ENCODE measurements at places on chromosomes 11 and 22.

DNA sequence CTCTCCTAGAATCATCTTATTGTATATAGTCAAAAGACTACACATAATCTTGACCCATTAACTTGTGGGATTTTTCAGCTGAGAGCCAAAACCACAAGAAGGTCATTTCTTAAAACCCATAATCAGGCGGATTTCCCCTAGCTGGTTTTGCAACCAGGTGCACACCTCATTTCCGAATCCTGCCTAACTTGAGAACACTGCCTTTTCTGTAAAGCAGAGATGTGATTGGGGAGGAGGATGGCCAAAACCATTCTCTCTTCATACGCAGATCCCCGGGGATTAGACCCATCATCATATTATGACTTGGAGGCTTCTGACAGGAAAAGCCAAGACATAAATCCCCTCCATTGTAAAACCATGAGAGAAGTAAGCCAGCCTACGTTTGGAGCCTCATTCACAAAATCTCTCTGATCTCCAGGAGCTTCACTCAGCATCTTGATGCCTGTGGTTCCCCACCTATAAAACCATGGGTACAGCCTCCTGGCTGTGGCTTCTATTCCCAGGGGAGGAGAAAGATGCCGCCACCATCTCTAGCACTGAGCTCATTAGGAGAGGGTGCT is 191.3 kb downstream of the KIF18A start:
- DNase-seq = no peak

DNA sequence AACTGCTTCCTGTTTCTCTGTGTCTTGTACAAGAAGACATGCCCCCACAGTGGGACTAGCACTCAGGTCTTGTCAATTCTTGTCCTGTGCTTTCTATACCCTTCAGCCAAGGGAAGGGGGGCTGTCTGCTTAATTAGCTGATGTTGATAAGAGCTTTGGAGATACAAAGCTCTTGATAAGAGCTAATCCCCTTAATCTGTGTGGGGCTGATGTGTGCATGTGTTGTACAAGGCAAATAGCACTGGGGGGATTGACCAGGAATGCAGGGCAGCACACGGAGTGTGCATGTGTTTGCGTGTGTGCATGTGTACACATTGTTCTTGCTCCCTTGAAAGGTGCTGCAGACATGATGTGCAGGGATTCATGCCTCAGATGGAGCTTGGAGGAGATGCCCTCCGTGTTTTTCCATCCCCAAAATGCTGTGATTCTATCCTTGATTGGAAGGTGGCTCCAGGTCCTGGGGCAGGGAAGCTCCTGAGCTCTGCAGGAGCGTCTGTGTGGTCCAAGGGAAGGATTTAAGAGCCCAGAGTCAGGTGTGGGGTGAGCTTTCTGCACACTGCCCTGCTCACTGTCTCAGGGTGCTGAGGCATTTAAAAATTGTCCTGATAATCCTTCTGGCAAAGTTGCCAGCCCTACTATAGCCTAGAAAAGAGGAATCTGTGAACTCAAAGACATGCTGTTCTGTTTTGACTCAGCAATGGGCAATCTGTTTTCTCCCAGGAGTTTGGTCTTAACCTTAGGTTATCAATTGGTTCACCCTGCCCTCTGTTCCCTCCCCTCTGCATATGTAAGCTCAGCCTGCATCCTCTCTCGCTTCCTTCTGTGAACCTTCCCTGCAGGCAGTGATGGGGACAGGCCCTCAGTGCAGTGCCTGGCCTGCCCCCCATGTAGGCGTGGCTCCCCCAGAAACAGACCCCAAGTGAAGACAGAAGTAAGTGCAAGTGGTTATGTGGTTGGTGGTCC is 102.0 kb downstream of the GRIK4 start:
- no peak for DNase-seq

DNA sequence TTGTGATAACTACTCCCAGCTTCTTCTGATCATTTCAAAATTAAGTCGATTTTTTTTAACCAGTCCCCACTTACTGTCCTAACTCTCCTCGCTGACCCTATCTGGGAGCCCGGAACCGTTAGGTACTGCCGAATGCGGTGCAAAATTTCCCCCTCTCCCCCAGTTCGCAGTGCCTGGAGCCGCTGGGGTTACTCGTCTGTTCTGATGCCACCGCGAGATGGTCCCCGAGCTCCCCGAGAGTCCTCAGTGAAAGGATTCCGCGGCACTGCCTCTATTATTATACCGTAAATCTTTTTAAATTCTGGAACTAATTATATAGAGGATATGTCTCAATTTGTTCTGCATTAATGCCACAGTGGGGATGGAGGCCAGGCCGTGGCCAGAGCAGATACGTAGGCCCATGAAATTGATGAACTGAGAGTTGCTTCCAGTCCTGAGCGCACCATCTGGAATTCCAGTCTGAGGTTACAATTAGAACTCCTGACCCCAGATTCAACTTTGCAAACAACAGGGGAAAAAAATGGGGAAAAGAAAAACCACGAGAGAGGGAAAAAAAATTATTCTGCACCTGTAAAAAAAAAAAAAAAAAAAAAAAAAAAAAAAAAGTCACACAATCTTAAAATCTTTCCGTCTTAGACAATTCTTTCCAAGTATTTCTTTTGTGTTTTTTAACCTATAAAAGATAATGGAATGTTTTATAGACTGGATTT is 4.3 kb upstream of the WT1 start:
- no peak for DNase-seq

DNA sequence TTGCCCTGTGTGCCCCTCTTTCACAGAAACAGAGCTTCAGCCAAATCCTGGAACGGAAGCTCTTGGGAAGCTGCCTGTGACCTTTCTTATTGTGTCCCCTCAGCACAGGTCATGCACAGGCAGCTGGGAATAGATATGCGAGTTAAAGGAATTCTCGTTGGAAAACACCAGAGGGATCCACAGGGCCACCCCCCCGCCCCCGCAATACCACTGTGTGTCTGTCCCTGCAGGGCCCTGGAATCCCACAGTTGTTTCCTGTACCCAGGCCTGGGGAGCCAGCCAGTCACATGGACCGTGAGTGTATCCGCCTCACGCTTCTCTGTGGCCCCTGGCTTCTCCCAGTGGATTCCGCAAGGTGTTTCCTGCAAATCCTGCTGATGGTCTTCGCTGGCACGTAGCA is 29.0 kb downstream of the TIMP3 start:
- no peak for DNase-seq

GRCh38 chr11:57116654-57117053 is 65.1 kb upstream of the LRRC55 start:
- no peak for DNase-seq

DNA sequence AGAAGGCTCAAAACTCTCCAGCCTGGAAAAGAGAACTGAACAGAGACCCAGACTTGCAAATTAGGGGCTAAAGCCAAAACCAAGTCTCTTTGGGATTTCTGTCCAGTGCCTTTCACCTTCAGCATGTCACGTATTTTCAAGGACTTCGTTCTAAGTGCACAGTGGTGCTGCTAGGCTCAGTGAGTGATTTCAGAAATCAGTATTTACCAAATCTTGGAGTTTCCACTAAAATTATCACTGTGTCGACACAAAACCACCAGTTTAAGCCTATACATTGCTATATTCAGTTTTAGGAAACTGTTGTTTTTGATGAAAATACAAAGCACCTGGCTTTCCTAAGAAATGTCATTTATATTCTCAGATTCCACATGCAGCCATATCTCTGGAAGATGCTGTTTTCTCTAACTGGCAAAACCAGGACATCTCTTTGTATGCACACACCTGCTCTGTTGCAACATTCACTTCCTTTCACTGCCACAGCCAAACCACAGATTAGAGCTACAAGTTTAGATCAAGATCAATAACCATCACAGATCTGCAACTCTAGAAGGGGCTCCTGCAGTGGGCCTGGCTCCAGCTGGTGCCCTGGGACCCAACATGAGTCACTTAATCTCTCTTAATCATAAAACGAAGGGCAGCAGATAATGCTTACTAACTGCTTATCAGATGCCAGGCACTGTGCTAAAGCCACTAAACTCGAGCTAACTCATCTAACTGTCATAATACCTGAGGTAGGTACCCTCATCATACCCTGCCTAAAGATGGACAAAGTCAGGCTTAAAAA is 22.3 kb downstream of the SMCO4 start:
- DNase-seq = no peak

GRCh38 chr11:127943152-127943551 is 644.2 kb downstream of the ETS1 start:
- DNase-seq = no peak

DNA sequence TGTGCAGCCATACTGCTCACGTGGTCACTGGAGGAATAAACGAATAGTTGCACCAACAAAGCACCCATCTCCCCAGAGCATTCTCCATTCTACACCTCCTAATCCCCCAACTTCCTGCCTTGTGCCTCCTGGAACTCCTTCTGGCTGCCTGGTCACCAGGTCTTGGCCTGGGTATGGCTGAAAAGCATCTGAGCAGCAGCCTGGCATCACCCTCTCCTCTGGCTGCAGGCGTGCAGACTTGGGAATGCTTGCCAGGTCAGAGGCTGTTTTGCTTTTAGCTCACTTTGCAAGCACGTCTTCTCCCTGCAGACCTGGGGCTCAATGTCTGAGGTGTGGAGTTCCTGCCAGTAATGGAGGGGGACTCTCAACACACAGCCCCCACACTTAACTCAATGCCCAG is 33.3 kb upstream of the KCNJ11 start:
- DNase-seq = no peak

DNA sequence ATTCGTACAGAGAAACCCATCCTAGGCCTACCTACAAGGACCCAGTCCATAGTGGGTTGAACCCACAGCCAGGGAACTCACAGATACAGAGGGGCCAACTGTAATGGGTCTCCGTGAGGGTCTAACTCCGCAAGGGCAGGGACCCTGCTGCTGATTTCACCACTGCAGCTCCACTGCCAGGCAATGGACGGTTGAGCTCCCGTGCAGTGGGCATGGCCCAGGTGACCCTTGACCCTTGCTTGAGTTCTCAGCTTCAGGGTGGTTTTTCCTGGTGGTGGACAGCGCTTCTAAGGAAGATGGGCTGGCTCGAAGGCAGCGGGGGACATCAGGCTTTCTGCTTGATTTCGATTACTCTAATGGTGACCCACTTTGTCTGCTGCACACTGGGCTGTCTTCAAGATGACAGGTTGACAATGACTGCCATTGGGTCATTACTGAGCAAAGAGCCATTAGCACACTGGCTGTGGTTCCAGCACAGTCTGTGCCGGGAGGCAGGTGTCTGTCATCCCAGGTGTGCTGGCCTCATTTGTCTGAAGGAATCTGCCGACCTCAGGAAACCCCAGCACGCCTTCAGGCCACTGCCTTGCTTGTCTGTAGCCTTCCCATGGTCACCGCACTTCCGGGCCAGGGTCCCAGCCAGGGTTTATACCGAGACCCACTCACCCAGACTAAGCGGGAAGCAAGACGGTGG is 3.7 kb upstream of the GAL start:
- no peak for DNase-seq

DNA sequence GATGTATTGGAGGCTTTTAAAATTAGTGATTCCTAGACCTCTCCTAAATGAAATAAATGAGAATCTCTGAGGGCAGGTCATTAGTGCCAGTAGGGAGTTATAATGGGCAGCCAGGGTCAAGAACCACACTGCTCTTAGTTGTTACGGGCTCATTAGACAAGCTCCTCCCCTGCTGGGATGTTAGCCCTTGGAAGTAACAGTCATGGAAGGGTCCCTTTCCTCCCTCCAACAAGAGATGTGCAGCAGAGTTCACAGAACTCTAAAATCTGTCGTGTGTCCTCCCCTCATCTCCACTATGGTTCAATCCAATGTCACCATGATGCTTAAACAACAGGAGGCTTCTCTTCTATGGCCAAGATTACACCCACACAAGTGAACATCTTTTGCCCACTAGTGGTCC is 419.5 kb downstream of the INSC start:
- DNase-seq = no peak

GRCh38 chr11:122269824-122270223 is 153.8 kb upstream of the BLID start:
- DNase-seq = no peak

DNA sequence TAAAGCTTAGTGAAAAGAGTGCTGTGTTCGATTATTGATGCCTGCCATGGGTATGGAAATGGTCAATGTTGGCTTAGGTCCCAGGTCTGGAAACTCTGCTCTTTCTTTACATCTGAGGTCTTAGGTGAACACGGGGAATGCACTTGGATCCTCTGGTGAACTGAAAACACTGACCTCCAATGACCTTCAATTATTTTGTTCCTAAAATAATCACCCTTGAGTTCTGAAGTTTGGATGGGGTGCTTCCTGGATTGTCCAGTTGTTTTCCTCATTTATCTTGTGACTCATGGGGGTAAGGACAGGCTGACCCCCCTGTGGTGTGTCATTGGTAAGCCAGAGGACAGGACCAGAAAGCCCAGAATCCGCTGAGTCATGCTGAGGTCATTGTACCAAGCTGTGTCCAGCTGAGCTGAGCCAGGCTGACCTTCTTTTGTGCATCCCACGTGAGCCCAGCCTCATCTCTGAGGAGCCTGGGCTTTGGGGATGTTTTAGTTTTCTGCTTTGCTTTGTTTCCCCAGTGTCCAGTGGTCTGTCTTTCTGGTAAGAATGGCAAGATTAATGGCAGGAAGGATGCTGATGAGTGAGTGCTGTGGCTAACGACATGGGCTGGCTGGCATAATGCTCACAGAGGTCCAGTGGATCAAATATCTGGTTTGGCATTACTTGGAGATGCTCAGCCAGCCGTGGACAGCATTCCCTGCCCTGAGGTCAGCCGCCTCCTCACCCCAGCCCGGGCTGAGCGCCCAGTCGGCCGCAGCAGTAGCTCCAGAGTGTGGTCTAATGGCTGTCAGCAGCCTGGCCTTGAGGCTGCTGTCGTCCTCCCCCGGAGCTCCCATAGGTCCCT is 35.6 kb downstream of the AMPD3 start:
- DNase-seq = peak; percentile 50

DNA sequence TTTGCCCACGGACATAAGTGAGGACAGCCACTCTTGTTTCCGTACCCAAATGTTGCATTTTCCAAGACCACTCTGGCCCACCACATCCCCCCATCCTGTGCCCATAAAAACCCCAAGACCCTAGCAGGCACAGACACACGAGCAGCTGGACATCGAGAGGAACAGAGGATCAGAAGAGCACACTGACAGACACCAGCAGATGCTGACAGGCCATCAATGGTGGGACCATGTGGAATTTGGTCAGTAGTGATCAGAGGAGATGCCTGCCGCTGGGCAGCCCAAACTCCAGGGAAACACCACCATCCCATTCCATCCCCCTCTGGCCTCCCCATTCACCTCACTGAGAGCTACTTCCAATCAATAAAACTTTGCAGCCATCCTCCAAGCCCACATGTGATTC is 87.0 kb downstream of the DLG2 start:
- DNase-seq = no peak

DNA sequence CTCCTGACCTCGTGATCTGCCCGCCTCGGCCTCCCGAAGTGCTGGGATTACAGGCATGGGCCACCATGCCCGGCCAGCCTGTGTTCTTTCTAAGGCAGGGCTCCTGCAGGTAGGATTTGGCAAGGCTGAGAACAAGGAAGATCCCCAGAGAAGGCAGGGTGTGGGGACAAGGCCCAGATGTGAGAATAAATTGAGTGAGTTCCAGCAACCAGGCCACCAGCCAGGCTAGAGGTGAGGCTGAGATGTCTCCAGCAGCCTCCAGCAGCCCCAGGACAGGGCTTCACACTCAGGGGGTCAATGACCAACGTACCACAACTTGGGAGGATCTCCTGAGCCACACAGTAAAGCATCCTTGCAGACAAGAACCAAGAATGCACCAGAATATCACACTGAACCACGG is 75.1 kb downstream of the BUD13 start:
- DNase-seq = no peak

Measured in left kidney (tissue), 8 donors.